Melanocyte of skin (primary cell): ENCODE measurements at places on chromosomes 12 and 14. TPM values are rescaled to one million over a fixed set of nuclear protein-coding genes. Genes with fewer than 3 reads are reported as not detected.

SIX6 gene
- total RNA-seq = not detected in 2 replicates

ARID2 gene
- total RNA-seq = 24.1 and 32.0 TPM in 2 replicates

TSHR gene
- not detected in 2 replicates for total RNA-seq

GPR84 gene
- not detected in 2 replicates for total RNA-seq

CLEC1B gene
- total RNA-seq = not detected in 2 replicates

WNT1 gene
- not detected in 2 replicates for total RNA-seq

HELB gene
- 5.1 and 5.2 TPM in 2 replicates for total RNA-seq

GUCY2C gene
- not detected in 2 replicates for total RNA-seq

RIPK3 gene
- total RNA-seq = 2.2 and 3.7 TPM in 2 replicates

TEX22 gene
- 0.31 TPM in 1 of 2 replicates, not detected in the other for total RNA-seq

TAS2R50 gene
- total RNA-seq = 2.6 and 6.3 TPM in 2 replicates

OR4K13 gene
- total RNA-seq = not detected in 2 replicates

LRFN5 gene
- 0.69 and 1.1 TPM in 2 replicates for total RNA-seq

DHH gene
- under 0.01 TPM in 2 replicates for total RNA-seq

DDN gene
- under 0.01 and 0.15 TPM in 2 replicates for total RNA-seq

PTPRR gene
- total RNA-seq = not detected in 2 replicates

SRP54 gene
- 78.9 and 97.2 TPM in 2 replicates for total RNA-seq

STK38L gene
- total RNA-seq = 15.1 and 22.5 TPM in 2 replicates

FBXL14 gene
- total RNA-seq = 12.4 and 15.5 TPM in 2 replicates

APOF gene
- total RNA-seq = not detected in 2 replicates

RAD9B gene
- 0.34 and 0.36 TPM in 2 replicates for total RNA-seq

IPO4 gene
- total RNA-seq = 38.2 and 60.0 TPM in 2 replicates

CLEC6A gene
- not detected in 2 replicates for total RNA-seq

ATXN3 gene
- 15.3 and 42.4 TPM in 2 replicates for total RNA-seq

NPC2 gene
- 197 and 198 TPM in 2 replicates for total RNA-seq

DHRS2 gene
- 0.33 and 0.77 TPM in 2 replicates for total RNA-seq

HECTD1 gene
- total RNA-seq = 108 and 178 TPM in 2 replicates

HOXC10 gene
- total RNA-seq = not detected in 2 replicates

CEBPE gene
- not detected in 2 replicates for total RNA-seq
